Fibroblast of lung (primary cell): ENCODE measurements at places on chromosomes 3 and 15. TPM values are rescaled to one million over a fixed set of nuclear protein-coding genes. Genes with fewer than 3 reads are reported as not detected.

Gene IP6K1
- 28.8 and 30.2 TPM in 2 replicates for total RNA-seq

Gene LIPH
- total RNA-seq: under 0.01 TPM in 1 of 2 replicates, not detected in the other

Gene PCBP4
- 23.4 and 46.2 TPM in 2 replicates for total RNA-seq

Gene SLC24A5
- not detected in 2 replicates for total RNA-seq

Gene RHO
- total RNA-seq: not detected in 2 replicates

Gene VPS33B
- 9.0 and 11.2 TPM in 2 replicates for total RNA-seq

Gene GATA2
- total RNA-seq: 0.51 and 0.83 TPM in 2 replicates

Gene TMCO5A
- not detected in 2 replicates for total RNA-seq

Gene NLGN1
- total RNA-seq: 2.1 TPM in 2 replicates

Gene CLDN18
- not detected in 2 replicates for total RNA-seq

Gene TF
- total RNA-seq: under 0.01 and 0.33 TPM in 2 replicates

Gene DUOX1
- not detected in 2 replicates for total RNA-seq

Gene RCCD1
- total RNA-seq: 11.0 and 14.2 TPM in 2 replicates

Gene IL16
- 3.1 and 5.0 TPM in 2 replicates for total RNA-seq

Gene LRRC34
- total RNA-seq: 1.8 and 2.0 TPM in 2 replicates

Gene MAP6D1
- total RNA-seq: 0.51 and 0.83 TPM in 2 replicates

Gene XCR1
- under 0.01 TPM in 1 of 2 replicates, not detected in the other for total RNA-seq

Gene NRROS
- total RNA-seq: under 0.01 and 0.33 TPM in 2 replicates

Gene TRPM1
- not detected in 2 replicates for total RNA-seq

Gene ARNT2
- total RNA-seq: 9.8 and 15.5 TPM in 2 replicates

Gene TM4SF1
- total RNA-seq: 46.0 and 423 TPM in 2 replicates

Gene BTLA
- total RNA-seq: under 0.01 TPM in 1 of 2 replicates, not detected in the other

Gene RSRC1
- total RNA-seq: 38.5 and 43.1 TPM in 2 replicates

Gene NDUFB5
- 120 and 153 TPM in 2 replicates for total RNA-seq

Gene GOLGA8O
- total RNA-seq: 0.77 and 0.99 TPM in 2 replicates

Gene LARP6
- total RNA-seq: 72.9 and 108 TPM in 2 replicates

Gene MOBP
- not detected in 2 replicates for total RNA-seq

Gene GHSR
- total RNA-seq: not detected in 2 replicates

Gene KAT2B
- 7.7 and 14.7 TPM in 2 replicates for total RNA-seq

Gene ANKRD63
- not detected in 2 replicates for total RNA-seq

Gene MAGEL2
- total RNA-seq: under 0.01 TPM in 2 replicates

Gene ARGFX
- not detected in 2 replicates for total RNA-seq

Gene LRRC49
- 20.5 and 31.5 TPM in 2 replicates for total RNA-seq

Gene FAM240A
- not detected in 2 replicates for total RNA-seq

Gene WDR93
- total RNA-seq: under 0.01 and 0.17 TPM in 2 replicates

Gene RRP9
- 19.7 and 29.5 TPM in 2 replicates for total RNA-seq

Gene FSIP1
- total RNA-seq: 3.9 and 5.1 TPM in 2 replicates

Gene PRSS50
- total RNA-seq: not detected in 2 replicates

Gene TM2D3
- total RNA-seq: 46.2 and 71.5 TPM in 2 replicates

Gene SERPINI2
- not detected in 2 replicates for total RNA-seq
